ENCODE measurements at places on chromosomes 3 and 15.

- DNase-seq: no peak
Measured at GRCh38 chr15:30984542-30984941, 6.9 kb downstream of the MTMR10 start.

- no peak for DNase-seq
Measured at GRCh38 chr3:195873281-195873887, 35.0 kb downstream of the TNK2 start.

GRCh38 chr15:98567951-98568350, 80.4 kb upstream of the IGF1R start:
- DNase-seq: no peak

GRCh38 chr3:94965867-94966475, 903.1 kb downstream of the NSUN3 start:
- no peak for DNase-seq
